ENCODE measurements at places on chromosomes 6 and 20.

- no peak for DNase-seq
Measured at GRCh38 chr6:37865504-37865903, 46.0 kb downstream of the ZFAND3 start.

DNA sequence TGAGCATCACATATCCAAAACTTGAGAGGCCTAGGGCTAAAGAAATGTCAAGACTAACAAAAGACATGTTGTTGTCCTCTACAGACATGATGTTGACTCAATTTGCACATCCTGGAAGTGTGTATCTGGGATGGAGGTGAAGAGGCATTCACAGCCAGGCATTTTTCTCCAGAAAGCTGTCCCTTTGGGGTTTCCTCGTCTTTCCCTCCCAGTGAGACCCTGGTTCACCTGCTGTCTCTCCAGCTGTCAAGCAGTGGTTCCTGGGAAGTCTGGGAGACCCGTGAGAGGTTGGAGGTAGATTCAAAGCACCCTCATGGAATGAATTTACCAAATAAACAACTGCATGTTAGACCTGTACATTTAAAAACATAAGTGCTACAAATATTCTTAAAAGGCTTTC, 32.1 kb downstream of the BACH2 start:
- DNase-seq = no peak

DNA sequence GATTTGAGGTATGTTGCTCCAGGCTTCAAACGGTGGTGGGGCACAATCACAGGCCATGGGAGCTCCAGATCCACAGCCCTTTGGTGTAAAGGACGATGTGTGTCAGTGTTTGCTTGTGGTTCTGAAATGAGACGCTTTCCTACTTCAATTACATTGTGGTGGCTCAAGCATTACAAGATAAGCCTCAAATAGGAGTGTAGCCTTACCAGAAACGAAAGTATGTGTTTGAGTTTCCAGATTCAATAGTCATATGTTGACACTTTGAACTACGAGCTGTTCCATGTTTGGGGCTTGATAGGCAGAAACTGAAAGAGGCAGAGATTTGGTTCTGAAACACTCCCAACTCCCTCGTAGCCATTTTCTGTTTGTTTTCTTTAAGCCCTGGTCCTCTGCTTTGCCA, 187.1 kb downstream of the MYLK4 start:
- peak; percentile 9 for DNase-seq

DNA sequence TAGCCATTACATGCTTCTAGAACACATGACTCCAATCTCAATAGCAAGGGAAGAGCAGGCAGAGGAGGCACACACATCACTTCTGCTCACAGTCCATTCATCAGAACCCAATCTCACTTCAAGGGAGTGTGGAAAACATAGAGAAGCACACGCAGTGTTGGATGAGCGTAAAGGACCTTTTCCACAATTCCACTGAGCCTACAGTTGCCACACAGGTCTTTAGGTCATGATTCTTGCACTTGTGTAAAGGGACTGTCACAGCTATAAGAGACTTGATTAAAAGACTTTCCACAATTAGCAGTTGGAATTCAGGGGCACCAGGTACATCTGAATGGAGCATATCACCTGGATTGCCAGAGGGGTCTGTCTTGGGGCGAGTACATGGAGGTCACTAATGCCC, 86.2 kb downstream of the TBC1D7 start:
- DNase-seq = no peak

GRCh38 chr20:15075586-15075985, 738.2 kb upstream of the FLRT3 start:
- no peak for DNase-seq

DNA sequence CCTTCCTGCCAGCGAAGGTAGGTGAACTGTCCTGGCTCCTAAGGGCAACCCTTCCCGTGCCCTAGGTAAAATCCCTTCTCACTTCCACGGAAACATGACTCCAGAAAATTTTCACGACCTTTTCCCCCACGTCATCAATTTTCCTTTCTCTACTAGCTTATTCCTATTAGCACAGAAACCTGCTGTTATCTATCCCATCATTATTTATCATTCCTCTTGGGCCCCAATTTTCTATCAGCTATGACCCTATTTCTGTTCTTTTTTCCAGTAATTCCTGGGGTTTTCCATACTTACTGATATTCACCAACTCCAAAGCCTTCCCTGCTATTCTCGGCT, 23.8 kb upstream of the GCM1 start:
- no peak for DNase-seq

GRCh38 chr6:161151059-161151645, 122.7 kb downstream of the AGPAT4 start:
- no peak for DNase-seq

GRCh38 chr6:126067073-126067472, 80.7 kb downstream of the TRMT11 start:
- no peak for DNase-seq

GRCh38 chr6:1336246-1336843, 24.4 kb downstream of the FOXQ1 start:
- DNase-seq = no peak

DNA sequence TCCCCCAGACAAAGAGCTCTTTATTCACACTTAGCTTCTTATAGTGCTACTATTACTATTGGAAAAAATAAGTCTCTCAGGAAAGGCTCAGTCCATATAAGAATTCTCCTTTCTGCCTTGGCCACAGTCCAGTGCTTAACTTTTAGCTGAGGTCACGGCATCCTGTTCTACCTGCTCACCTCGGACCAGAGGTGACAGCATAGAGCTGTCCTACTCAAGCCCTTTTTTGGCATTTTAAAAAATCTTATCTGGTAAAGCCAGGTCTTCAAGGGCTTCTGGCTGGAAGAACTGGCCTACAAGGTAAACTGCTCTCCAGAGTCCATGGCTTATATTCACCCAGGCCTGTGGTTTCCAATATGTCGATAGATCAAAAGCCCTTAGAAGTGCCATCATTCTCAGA, 109.7 kb downstream of the RCAN2 start:
- DNase-seq = no peak

DNA sequence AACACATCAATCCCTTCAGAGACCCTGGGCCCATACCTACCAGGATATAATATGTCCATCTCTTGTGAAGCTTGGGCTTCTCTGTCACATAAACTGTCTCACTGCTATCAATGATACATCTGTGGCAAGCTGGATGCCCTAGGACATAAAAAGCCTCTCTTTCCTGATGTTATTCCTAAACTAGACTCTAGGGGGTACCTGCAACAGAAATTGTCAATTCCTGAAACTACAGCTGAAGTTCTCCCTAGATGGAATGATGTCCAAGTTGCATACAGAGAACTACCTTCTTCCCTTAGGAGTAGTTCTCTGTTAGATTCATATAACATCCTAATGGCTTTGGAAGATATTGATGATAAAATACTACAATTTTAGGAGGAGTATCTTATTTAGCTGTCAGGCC, 35.8 kb downstream of the TBX18 start:
- no peak for DNase-seq

DNA sequence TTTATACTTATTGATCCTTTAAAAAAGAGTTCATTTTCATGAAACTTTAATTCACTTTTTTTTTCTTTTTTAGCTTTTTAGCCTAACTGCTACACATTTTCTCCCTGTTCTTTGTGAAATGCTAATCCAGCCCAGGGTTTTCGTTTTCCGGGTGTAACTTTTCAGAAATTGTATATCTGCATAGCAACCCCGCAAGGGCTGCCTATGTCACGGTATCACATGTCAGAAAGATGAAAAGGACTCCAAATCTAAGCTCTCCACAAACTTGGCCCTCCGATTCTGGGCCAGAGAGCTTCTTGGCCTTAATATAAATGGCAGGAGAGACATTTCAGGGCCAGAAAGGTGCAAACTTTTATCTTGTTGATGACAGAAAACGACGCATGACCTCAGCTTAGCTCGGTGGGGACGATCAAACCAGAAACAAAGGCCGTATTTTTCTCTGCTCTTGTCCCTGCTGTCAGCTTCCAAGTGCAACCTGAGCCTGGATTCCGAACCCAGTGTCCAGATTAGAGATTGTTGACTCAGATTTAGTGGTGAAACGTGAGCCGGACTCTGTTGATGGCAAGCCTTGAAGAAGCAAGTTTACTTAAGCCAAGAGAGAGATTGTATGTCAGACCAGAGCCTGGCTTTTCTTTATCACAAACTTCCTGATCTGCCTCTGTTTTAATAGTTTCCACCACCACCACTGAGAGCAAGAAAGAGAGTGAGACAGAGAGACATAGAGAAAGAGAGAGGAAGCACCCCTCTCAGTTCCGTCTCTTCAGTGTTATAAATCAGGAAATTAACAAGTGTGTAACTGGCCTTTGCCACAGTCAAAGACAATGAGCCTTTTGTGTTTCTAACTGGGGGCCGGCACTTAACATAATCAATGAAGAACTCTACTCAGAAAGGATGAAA, 157.8 kb downstream of the SCML4 start:
- DNase-seq = no peak

DNA sequence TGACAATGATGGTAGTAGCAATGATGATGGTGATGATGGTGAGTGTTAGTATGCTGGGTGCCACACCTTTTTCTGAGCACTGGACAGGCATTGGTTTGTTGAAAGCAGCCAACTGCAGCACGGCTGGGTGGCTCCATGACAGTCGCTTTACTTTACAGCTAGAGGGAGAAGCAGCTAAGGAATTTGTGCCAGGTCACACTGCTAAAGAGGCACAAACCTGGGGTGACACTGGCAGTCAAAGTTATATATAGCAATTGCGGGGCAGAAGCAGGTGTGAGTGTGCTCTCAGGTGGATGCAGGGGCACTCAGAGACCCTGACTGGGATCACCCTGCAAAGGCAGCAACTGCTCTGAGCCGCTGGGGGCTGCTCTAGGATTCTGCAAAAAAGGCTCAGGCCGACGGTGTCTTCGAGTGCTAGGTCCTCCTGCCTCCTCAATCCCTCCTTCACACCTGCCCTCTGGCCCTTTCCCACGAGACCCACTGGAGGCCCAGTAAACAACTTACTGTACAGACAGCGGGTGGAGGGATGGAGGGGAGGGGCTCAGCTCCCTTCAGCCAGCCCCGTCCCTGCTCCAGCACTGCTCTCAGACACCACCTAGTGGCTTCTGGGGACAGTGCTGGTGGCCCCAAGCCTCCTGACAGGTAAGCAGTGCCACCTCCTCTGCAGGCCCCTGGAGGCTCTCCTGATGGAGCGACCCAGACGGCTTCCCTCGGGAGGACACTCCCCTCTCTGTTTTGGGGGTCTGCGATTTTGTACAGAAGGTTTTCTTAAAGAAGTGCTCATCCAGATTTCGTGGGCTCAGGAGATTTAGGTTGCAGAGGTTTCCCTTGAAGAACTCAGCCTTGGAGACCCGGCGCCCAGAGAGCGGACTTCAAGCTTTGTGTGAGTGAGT, 4.4 kb upstream of the RPS21 start:
- DNase-seq = peak; percentile 70

DNA sequence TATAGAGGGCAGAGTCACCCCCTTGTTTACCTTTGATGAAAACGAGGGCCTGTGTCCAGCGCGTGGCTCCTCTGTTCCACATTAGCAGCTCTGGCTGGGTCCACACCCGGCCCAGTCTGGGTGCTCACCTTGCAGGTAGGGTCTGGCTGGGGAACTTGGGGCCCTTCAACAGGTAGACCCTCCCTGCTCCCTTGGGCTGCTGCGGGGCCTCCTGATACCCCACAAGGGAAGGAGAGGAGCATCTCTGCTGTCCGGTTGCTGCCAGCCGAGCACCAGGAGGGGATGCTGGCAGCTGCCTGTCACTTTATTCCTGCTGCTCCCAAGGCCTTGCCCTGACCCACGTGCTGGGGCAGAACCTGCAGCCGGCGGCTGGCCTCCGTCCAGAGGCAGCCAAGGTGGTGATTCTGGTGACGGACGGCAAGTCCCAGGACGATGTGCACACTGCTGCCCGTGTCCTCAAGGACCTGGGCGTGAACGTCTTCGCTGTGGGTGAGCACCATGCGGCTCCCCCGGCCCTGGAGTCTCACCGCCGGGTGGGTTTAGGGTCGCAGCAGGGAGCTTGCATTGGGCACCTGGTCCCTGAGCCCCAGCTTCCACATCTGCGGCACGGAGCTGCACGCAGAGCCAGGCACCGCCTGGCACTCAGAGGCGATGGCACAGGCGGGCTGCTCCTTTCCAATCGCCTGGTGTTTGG, 15.4 kb downstream of the COL20A1 start:
- DNase-seq = no peak

DNA sequence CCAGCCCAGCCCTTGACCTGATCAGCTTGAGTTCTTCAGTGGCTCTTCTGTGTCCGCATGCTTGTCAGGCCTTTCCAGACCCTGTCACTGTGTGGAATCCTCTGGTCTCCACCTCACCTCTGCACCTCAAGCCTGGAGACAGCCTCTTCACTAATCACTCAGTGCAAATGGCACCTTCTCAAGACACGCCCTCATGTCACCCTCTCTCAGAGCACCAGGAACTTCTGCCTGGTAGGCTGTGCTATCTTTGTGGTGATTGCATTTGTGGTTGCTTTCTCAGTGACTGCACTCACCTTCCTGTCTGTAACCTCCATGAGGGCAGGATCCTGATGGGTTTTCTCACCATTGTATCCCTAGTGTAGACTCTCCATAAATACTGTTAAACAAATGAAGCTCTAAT, 435.2 kb upstream of the CDH4 start:
- no peak for DNase-seq

DNA sequence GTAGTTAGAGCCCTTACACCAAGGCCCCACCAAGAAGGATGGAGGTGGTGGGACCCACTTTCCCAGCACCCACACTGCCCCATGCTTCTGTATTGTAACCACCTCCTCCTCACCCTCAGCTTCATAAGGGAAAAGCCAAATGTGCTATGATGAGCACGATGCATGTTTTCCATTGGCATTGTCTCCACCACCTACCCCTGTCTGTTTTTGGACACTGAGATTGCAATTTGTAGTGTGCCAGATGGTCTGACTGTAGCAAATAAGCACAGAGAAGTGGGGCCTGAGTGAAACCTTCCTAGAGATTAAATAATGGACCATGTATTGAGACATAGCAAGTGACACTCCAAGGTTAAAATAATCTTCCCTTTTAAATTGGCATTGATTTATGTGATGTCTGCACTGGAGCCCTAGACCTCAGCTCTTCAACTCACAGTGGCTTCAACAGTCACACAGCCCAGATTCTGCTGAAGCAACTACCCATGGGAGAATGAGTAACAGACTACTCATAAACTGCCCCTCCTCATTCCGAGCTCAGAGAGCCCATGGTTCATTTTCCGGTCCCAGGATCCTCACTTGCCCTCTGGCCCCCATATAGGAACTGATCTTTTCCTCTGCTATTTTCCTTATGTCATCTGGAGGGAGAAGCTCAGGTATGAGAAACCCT, 177.9 kb downstream of the COL9A1 start:
- DNase-seq = no peak

- no peak for DNase-seq
Measured at GRCh38 chr6:37554480-37554819, 54.8 kb upstream of the CCDC167 start.

DNA sequence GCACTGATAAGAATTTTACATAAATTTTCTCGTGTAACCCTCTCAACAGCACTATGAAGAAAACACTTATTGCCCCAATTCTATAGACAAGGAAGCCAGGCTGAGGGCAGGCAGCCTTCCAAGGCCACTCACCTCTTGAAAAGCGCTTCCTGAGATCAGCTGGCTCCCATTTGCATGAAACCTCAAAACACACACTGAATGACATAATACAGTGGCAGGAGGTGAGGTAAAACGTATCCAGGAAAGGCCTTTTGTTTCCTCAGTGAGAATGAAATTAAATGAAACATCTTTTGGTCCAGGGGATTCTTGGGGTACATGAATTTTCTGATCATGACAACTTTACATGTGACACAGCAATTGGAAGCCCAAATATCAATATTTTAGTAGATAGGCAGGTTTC, 112.5 kb downstream of the WDR27 start:
- DNase-seq = peak; percentile 11

Measured in stimulated activated naive CD4-positive, alpha-beta T cell treated with Interleukin-2 at 50 U/mL for 16 hours (primary cell).